ENCODE measurements at places on chromosomes 12 and 14. TPM values are rescaled to one million over a fixed set of nuclear protein-coding genes. Genes with fewer than 3 reads are reported as not detected.

Gene IRAK3
- 4.0 TPM for total RNA-seq

- no peak for DNase-seq
These were observed 8.9 kb downstream of the CLMN start for GRCh38 chr14:95310635-95311380.

DNA sequence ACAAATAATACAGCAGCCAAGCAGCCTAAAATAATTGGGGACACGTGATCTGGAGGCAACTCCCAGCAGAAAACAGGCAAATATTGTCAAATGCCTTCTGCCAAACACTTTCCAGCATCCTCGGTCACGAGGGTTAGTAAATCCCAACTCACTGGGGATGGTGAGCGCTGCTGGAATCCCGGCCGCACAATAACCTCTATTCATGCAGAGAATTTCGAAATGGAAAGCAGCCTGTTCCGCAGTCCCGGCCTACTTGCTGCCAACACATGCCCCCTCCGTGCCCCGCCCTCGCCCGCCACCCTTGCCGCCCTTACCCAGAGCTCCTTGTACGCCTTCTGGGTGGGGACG, 62.2 kb downstream of the RFX4 start:
- peak; percentile 84 for DNase-seq

Gene KRT74
- total RNA-seq: not detected

GRCh38 chr14:51507511-51507905, 144.2 kb upstream of the FRMD6 start:
- no peak for DNase-seq

DNA sequence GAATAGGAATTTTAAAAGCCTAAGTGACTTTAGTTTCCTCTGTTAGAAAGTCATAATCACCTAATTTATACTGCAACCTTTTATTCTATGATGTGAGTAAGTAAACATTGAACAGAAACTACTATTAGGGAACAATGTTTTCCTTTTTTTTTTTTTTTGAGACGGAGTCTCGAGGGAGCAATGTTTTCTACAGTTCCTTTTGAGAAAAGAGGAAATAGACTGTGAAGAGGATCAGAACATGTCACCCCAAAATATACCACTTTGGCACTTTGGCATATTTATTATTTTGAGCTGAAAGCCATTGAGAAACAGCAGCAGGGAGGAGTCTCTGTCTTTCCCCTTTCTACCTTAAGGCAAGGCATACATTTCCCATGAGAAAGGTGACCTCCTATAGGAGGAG, 162.7 kb upstream of the CNOT2 start:
- DNase-seq: no peak

Gene C12orf42
- 0.22 TPM for total RNA-seq

Data from Right ventricle myocardium superior (tissue), 1 donor.